ENCODE measurements at places on chromosomes 13 and 19.

GRCh38 chr13:49536144-49536873 lies 40.6 kb downstream of the PHF11 start:
- DNase-seq, result no peak

DNA sequence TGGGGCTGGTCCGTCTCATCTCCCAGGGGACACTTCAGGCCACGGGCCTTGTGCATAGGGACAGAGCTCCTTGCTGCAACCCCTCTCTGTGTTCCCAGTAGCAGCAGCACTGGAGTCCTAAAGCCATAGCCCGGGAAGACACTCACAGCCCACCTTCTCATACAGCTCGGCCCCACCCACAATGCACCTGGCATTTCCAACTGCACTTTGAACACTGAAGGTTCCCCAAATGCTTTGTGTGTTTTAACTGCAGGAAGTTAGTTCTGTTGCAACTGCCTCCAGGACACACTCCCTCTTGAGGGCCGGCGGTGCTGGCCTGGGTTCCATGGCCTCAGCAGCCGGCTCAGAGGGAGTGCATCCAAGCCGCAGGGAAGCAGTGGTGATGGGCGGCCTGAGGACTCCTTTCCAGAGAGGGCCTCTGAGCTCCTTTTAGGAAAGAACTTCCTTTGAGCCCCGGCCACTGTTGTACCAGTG lies 22.7 kb upstream of the TMEM255B start:
- peak; percentile 64 for DNase-seq

- DNase-seq, result no peak
Measured at GRCh38 chr13:59478908-59479307, 684.8 kb downstream of the DIAPH3 start.

- DNase-seq, result no peak
Measured at GRCh38 chr19:7748756-7749155, 1.4 kb upstream of the CD209 start.

DNA sequence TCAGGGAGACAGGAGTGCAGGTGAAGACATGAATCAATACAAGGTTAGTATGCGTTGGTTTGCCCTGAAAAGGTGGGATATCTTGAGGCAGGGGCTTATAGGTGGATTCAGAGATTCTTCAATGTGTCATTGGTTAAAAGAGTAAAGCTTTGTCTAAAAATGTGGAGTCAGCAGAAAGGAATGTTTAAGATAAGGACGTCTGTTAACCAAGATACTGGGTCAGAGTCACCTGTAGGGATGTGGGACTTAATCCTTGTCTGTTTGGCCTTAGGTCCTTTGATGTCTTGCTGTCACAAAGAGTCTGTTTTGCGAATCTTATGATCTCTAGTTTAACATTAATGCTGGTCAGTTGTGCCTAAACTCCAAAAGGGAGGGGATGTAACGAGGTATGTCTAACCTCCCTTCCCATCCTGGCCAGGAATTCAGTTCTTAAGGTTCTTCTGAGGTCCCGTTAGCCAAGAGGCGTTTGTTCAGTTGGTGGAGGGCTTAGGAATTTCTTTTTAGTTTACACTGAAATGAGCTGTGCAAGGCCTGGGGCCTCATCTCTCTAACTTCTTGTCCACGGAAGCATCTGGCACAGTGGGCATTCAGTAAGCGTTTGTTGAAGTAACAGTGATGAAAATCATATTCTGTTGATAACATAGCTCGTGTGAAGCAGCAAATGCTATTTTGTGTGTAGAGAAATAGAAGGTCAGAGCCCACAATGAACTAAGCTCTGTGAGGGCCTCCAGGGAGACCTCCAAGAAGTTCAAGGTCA lies 96.2 kb upstream of the RNF113B start:
- no peak for DNase-seq

- peak; percentile 13 for DNase-seq
Measured at GRCh38 chr19:28497137-28497536, 715.8 kb downstream of the UQCRFS1 start.

- no peak for DNase-seq
Measured at GRCh38 chr13:36163286-36163685, 32.1 kb upstream of the DCLK1 start.

- DNase-seq, result no peak
Measured at GRCh38 chr13:71087432-71087831, 779.6 kb downstream of the DACH1 start.

DNA sequence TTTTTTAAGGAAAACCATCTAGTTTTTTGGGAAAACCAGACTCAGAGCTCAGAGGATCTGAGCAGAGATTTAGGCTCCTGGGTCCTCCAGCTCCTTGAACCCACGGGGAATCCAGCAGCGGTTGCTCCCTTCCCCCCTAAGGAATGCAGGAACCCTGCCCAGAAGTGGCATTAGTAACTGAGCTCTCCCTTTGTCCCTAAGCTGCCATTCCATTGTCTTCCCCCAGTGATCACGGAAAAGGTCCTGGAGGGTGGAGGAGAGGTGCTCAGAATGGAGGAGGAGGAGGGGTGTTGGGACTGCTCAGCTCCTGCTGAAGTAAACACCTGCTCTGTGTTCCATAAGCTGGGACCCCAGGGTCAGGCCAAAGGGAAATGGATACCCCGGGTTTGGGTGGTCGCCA lies 16.8 kb upstream of the OR1M1 start:
- DNase-seq, result no peak

DNA sequence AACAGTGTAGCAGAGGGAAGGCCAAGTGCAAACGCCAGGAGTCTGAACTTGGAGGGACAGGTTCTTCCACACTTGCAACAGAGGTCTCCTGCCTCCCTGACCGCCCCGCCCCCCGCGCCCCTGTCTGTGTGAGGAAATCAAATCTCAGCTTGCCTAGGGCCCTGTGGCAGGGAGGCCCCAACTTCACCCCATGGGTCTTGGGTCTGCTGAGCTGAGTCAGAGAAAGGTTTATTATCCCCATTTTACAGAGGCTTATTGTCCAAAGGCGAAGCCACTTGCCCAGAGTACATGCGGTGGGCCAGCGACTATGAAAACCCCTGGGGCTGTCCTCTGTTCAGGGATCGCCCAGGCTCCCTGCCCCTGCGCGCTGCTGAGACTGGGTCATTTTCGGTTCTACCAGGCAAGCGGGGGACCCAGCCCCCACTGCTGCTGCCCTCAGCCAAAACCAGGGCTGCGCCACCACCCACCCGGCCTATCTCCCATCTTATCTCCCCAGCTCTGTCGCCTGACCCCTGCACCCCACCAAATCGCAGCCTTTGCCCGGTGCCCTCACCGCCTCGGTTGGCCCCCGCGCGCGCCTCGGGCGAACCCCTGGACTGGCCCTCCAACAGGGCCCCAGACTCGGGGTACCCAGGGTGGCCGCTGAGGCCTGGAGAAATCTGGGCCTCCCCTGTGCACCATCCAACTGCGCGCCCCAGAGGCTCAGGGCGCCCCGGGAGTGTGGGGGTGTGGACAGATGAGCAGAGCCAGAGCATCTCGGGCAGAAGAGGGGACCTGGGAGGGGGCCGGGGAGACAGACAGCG lies 850 bp upstream of the CERS4 start:
- DNase-seq, result no peak

DNA sequence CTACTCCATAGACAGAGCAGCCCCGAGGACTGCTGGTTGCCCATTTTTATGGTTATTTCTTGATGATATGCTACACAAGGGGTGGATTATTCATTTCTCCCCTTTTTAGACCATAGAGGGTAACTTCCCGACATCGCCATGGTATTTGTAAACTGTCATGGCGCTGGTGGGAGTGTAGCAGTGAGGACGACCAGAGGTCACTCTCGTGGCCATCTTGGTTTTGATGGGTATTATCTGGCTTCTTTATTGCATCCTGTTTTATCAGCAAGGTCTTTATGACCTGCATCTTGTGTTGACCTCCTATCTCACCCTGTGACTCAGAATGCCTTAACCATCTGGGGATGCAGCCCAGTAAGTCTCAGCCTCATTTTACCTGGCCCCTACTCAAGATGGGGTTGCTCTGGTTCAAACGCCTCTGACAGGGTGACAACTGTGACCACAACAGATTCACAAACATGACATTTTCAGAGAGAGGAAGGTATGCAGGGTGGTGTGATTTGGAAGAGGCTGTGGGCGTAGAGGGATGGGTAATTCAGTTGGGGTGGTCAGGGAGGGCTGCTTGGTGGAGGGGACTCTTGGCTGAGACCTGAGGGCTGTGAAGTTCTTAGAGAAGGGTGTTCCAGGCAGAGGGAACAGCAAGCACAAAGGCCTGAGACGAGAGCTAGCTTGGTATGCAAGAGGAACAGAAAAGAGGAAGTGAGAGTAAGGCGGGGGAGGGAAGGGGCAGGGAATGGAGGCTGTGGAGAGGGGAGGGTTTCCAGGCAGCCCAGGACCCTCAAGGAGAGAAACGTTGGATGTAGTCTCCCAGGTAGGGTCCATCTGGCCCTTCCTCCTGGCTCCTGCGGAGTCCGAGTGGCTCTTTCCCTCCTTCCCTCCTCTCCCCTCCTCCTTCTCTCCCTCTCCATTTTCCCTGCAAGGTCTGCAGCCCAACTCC lies 23.5 kb downstream of the FAM187B start:
- DNase-seq, result peak; percentile 80

DNA sequence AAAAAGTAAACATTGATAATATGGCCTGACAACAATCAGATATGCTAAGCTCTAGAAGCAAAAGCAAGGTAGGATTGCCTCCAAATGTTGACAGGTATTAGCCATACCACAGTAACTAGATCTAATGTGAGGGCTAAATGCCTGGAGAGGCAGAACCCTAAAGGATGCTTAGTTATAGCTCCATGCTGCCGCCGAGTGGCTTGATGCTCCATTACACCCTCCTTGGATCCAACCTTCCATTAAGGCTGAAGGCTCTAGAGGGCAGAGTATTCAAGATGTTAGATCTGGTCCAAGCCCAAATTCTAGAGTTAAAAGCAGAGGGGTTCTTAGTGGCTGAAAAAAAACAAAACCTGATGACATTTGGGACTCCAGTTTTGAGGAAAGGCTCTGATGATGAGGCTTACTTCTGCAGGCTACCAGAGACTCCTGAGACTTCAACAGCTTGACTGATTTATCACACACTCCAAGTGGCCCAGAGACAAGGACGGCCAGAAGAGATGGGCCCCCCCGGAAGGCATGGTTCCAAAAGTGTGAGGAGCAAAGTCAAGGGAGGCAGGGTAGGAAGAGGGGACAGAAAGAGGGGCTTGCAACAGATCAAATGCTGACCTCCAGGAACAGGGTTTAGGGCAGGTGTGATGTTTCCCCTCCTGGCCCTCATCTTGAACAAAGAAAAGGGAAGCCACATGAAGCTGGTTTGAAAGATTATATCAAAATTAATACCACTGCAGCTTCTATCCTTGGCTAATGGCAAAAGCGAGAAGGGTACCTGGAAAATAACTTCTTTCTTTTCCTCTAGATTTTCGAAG lies 21.9 kb upstream of the CPB2 start:
- DNase-seq, result peak; percentile 85

GRCh38 chr19:36023432-36023831 lies 9.2 kb downstream of the CLIP3 start:
- no peak for DNase-seq

- no peak for DNase-seq
Measured at GRCh38 chr19:45253396-45254027, 2.4 kb downstream of the MARK4 start.

DNA sequence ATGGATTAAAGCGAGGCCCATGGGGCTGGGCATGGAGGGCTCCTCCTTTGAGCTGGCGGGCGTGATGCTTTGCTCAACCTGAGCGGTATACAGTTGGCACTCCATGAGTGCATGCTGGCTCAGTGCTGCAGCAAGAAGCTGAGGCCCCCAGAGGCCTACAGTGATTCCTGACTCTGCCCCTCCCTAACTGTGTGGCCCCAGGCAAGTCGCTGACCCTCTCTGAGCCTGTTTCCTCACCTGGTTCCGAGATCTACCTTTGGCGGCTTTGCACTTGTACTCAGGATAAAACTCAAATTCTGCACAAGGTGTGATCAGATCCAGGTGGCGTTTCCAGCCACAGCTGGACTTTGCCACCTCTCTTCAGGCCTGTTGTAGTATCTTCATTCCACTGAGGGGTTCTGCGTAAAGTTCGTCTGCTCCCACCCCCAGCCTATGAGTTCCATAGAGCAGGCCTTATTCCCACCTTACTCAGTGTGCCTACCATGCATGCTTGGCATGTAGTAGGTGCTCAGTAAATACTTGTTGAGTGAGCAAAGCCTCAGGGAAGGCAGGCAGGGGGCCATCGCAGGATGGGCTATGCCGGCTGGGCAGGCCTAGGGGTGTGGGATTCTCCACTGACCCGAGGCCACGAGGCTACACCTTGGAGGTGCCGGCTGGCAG lies 7.9 kb downstream of the LRP3 start:
- no peak for DNase-seq

DNA sequence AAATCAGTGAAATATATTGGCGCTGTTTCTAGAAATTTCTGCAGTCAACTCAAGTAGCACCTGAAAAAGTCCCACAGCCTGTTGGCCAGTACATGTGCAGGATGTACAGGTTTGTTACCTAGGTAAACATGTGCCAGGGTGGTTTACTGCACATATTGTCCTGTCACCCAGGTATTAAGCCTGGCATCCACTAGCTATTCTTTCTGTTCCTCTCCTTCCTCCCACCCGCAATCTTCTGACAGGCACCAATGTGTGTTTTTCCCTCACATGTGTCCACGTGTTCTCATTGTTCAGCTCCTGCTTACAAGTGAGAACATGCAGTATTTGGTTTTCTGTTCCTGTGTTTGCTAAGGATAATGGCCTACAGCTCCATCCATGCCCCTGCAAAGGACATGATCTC lies 13.1 kb upstream of the SCEL start:
- no peak for DNase-seq

- DNase-seq, result no peak
Measured at GRCh38 chr13:48412881-48413351, at the start of gene LPAR6. LPAR6 (minus strand) TSS chr13:48413113; CDS start chr13:48412423, 690 bp downstream.

- peak; percentile 56 for DNase-seq
Measured at GRCh38 chr19:28489126-28489660, 723.8 kb downstream of the UQCRFS1 start.

DNA sequence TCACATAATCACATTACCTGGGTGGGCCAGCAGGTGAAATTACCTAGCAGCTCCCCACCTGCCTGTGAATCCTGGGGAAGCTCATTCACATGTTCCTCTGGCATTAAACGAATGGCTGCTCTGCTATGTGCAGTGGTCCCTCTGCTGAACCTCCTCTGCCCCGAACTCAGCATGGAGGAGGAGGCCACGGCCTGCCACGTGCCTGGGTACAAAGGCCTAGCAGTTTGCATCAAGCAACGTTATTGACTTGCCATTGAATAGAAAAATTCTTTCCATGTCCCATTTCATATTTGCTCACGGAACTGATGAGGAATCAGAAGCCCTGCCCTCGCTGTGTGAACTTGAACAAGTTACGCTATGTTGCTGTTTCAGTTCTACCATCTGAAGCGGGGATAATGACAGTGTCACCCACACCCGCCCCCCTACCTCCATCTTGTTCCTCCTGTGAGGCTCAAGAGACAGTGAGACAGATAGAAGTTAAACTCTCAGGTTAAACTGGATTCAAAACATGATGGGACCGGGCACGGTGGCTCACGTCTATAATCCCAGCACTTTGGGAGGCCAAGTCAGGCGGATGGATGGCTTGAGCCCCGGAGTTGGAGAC lies 25.3 kb downstream of the SLC7A1 start:
- no peak for DNase-seq

- DNase-seq, result no peak
Measured at GRCh38 chr13:98335721-98336120, 158.7 kb upstream of the RNF113B start.

- no peak for DNase-seq
Measured at GRCh38 chr13:51723529-51723928, 80.4 kb downstream of the DHRS12 start.

- DNase-seq, result no peak
Measured at GRCh38 chr13:40163066-40164000, 503.1 kb downstream of the FOXO1 start.

Data from spleen (tissue), 13 donors.